Mesothelial cell of epicardium (in vitro differentiated cells): ENCODE measurements at places on chromosomes 6 and 20.

DNA sequence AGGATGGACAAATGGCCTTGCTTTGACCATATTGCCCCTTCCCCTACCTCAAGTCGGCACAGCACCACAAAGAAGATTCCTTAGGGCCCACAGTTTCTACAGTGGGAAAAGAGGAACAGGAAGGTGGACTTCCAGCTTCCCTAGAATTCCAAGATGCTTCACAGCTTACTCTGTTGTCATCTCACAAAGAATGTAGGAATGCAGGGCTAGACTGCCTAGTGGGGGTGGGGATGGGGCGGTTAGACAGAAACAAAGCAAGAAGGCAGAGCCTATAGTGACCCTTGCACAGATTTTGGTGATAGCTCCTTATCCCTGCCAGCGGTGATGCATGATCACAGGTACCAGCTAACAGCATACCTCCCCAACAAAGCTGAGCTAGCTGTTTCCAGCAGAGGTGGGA lies 607.6 kb upstream of the MAN1A1 start:
- DNase-seq = no peak

- DNase-seq = no peak
These were observed 3.8 kb downstream of the SLC35B2 start for GRCh38 chr6:44253307-44254101.

DNA sequence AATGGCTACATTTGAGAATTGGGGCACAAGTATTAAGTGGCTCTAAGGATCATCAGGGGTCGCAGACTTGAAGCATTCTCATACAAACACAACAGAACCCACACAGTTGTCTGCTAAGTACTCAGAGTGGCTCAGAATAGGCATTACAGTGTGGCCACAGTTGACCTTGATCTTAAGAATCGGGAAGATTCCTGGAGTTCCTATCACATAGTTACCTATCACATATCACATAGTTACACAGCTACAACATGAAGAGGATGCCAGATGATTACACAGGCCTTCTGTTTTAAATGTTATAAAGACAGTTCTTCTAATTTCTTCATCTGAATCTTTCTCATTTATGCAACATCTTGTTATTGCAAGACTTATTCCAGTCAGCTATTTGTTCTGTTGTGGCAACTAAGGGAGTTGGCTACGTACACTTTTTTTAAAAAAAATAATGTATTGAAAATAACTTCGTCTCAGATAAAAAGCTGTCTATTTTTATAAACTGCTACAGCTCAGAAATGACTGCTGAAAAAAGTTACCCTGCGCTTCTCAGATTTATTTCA lies 129.0 kb downstream of the REV3L start:
- no peak for DNase-seq

GRCh38 chr20:35329435-35330139 lies 37.4 kb upstream of the FAM83C start:
- no peak for DNase-seq

GRCh38 chr6:155943635-155944034 lies 488.0 kb upstream of the NOX3 start:
- no peak for DNase-seq

DNA sequence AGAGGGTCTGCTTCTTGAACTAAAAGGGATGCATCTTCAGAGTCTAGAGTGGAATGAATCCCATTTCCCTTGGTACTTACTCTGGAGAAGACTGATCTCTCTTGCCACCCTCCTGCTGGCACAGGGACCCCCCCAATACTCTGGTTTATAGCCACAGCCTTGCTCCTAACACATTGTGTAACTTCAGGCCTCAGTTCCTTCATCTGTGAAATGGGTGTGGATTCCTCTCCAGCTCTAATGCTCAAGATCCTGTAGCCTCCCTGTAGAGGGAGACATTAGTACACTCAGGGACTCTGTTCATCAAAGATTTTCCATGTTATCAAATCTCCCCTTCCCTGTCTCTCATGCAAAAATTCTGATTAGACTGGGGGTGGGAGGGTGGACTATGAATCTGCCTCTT lies 315.7 kb upstream of the MOCS1 start:
- DNase-seq = no peak
